Naive B cell (primary cell): ENCODE measurements at places on chromosomes 7 and 10. TPM values are rescaled to one million over a fixed set of nuclear protein-coding genes. Genes with fewer than 3 reads are reported as not detected.
A peak's percentile ranks its signal among the peaks of the same experiment; 100 is the strongest.

NKX2-3 gene
- not detected for polyA plus RNA-seq

GRCh38 chr10:129946859-129947258, 17.2 kb downstream of the EBF3 start:
- no peak overlapping the region for H3K27ac ChIP-seq
- DNase-seq: no peak
- H3K4me3 ChIP-seq: no peak overlapping the region
- no peaks in the 10 kb centered on the region for H3K36me3 ChIP-seq
- no peaks in the 10 kb centered on the region for H3K4me1 ChIP-seq
- peaks cover 24% of the 10 kb centered on the region for H3K27me3 ChIP-seq

DNA sequence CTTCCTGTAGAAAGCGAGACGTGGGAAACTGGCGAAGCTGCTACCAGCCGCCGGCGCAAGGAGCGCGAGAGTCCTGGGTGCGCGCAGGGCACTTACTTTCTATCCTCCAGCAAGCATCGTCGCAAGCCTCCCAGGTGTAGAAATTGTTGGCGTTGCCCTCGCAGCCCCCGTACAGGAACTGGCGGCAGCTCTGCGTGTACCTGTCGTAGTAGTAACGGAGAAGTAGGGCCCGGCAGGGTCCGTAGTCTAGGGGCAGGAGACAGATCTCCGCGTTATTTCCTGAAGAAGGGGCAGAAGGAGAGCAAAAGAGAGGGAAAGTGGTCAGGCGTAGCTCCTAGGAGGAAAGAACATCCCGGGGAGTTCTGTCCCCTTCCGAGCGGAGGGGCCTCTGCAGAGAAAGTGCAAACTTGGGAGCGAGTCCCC, 501 bp downstream of the TFPI2 start:
- peaks cover 55% of the 10 kb centered on the region for H3K27me3 ChIP-seq
- no peak overlapping the region for H3K27ac ChIP-seq
- H3K36me3 ChIP-seq: peaks cover 7% of the 10 kb centered on the region
- H3K4me3 ChIP-seq: peak overlapping the region; percentile 90
- H3K4me1 ChIP-seq: peaks cover 15% of the 10 kb centered on the region

DNA sequence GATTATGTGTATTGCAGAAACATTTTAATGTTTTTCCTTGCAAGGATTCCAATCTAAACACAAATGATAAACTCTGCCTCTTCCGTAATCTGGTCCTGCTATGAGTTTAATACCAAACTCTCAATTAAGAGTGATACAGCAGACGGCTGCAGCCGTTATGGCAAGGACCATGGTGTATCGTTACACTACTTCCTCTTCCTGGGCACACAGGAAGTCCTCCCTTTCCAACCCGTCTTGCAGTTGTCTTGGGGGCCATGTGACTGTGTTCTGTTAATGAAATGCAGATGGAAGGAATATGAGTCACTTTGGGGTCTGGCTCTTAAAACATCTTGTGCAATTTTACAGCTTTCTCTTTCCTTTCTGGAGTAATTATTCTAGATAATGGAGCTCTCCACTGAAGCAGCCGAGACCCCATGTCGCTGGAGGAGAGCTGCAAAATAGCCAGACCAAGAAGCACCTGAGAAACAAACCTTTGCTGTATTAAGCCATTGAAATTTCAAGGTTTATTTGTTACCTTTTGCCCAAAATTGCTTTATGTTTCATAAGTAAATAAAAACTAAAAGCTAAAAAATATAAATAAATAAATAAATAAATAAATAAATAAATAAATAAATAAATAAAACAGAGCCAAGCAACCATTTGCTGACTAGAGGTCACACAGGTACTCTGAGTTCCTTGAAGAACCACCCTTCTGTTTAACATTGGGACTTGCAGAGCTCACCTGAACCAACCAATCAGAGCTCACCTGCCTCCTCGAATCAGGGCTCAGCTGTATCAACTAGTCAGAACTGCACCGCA, 74.7 kb downstream of the FRMPD2 start:
- H3K27me3 ChIP-seq: peaks cover under 1% of the 10 kb centered on the region
- DNase-seq: no peak
- H3K27ac ChIP-seq: no peak overlapping the region
- H3K4me1 ChIP-seq: no peaks in the 10 kb centered on the region
- H3K36me3 ChIP-seq: no peaks in the 10 kb centered on the region
- H3K4me3 ChIP-seq: no peak overlapping the region

DNA sequence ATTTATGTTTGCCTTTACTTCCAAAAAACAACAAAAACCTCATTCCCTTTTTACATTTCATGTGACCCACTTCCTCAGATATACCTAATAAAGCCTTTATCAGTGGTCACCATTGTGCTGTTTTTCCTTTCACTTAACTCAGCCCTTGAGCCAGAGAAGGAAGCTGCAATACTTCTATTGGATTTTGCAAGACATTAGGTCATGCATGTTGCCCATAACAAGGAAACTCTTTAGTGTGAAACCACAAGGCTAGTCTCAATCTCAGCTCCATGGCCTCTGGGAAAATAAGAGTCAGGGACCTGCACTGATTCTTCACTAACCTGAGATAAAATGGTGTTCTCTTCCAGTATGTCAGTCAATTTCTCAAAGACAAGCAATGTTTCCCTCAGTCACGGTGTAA, 27.8 kb downstream of the STEAP4 start:
- DNase-seq: no peak
- H3K27me3 ChIP-seq: no peaks in the 10 kb centered on the region
- no peak overlapping the region for H3K4me3 ChIP-seq
- no peaks in the 10 kb centered on the region for H3K36me3 ChIP-seq
- no peaks in the 10 kb centered on the region for H3K4me1 ChIP-seq
